CD4-positive, alpha-beta memory T cell (primary cell): ENCODE measurements at places on chromosomes 11 and 22.

- DNase-seq: no peak
These were observed 12.3 kb downstream of the LARGE2 start for GRCh38 chr11:45934580-45935318.

GRCh38 chr11:111882202-111882601 lies 2.9 kb downstream of the CFAP68 start:
- DNase-seq: no peak

GRCh38 chr11:45663486-45664375 lies 1.7 kb downstream of the CHST1 start:
- DNase-seq: no peak

DNA sequence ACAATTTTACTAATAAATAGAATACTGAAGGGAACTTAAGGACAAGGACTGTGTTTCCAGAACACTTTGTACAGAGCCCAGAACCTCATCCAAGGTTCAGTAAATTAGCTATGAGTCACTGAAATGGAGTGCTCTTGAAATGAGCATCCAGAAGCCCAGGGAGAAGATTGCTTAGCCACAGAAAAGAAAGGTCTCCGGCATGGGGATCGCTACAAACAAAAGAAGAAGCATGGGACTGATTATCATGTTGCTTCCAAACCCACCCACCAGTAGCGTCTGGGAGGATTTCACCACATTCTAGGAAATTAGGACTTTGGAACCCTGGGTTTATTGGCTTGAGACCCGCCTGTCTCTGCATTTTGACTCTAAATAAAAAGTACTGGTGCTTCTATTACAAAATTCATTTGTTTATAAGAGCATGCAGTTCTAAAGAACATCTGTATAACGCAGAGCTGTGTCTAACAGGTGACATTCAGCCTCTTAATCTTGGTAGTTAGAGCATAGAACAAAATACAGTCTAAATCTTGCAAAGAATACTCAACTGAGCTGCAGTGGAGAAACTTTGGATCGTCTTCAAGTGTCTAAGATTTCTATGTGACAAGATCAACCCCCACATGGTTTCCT lies 35.9 kb upstream of the SESN3 start:
- DNase-seq: no peak

GRCh38 chr11:71432761-71433647 lies 15.2 kb downstream of the DHCR7 start:
- no peak for DNase-seq

DNA sequence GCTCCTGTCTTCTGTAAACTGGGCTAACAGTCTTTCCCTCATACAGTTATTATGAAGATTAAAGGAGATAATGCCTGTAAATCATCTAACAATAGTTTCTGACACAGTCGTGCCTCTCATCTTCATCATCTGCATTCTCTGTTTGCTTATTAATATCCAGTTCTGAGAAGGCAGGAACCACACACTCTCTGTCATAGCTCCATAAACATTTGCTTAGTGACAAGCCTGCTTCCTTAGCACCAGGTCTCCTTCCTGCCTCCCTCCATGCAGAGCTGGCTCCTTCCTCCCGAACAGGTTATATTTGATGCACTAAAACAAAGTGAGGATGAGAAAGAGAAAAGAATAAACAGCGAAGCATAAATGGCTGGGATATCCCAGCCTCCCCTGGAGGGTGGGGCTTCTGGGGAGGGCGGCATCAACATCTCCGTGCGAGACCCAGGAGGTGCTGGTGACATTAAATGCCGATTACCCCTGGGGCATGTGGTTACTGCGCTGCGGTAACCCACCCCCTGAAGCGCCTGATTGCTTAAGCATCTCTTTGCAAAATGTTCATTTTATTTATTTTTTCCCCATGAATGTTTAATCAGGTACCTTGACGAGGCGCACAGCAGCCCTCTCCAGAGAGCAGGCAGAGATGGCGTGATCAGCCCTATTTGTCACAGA lies 404.9 kb downstream of the NXPE2 start:
- DNase-seq: no peak

GRCh38 chr11:130766650-130767565 lies 149.4 kb downstream of the SNX19 start:
- DNase-seq: no peak

DNA sequence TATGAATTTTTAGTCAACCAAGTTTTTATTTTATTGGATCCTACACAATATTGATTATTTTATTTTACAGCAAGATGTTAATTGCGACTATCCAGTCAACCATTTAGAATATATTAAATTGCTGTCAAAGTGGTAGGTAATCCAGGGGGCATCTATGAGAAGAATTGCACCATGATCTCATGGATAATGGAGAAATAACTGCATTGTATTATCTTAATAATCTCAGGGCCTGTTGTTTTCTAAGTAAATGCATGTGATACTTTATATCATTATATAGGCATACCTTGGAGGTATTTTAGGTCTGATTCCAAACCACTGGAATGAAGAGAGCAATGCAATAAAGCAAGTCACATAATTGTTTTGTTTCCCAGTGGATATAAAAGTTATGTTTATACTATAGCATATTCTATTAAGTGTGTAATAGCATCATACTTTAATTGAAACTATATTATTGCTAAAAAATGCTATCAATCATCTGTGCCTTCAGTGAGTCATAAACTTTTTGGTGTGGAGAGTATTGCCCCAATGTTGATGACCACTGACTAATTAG lies 595.4 kb upstream of the CHORDC1 start:
- DNase-seq: no peak

DNA sequence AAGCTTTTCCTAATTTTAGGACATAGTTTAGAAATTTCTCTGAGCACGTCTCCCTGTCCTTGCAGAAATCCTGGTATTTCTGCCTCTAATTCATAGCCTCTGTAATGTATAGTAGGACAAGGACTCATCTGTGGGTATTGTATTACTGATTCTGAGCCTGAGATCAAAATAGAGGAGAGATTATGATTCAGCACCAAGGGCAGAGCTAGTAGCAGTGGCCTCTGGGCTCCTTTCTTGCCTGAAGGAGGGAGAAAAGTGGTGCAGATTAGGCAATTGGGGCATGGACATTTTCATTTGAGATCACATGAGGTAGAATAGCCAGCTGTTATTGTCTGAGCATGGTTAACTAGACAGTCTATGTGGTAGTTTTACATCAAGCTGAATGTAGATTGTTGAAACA lies 2.8 kb downstream of the MADD start:
- DNase-seq: no peak

DNA sequence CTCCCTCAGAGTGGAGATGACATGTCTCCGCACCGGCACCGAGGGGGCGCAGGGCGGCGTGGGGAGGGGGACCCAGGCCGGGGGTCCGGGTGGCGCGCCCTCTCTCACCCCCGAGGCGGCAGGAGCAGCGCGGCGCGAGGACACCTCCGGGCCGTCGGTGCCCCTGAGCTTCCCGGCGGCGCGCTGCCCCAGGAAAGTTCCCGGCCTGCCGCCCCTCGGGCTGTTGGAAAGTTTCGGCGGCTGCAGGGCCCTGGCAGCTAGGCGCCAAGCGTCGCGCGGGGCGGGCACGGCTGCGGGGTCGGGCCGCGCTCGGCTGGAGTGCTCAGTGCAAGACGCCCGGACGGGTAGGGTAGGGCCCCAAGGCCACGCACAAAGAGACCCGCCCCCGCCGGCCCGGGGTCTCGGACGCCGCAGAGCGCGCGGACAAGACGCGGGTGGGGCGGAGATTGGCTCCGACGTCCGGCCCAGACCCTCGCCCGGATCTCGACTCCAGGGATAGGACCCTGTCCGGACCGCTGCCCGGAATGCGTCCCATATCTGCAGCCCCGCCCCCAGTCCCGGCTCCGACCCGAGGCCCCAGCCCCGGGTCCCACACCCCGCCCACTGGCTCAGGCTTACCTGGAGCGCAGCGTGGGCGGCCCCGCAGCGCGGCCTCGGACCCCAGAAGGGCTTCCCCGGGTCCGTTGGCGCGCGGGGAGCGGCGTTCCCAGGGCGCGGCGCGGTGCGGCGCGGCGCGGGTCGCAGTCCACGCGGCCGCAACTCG lies 471 bp downstream of the ARVCF start:
- DNase-seq: no peak

DNA sequence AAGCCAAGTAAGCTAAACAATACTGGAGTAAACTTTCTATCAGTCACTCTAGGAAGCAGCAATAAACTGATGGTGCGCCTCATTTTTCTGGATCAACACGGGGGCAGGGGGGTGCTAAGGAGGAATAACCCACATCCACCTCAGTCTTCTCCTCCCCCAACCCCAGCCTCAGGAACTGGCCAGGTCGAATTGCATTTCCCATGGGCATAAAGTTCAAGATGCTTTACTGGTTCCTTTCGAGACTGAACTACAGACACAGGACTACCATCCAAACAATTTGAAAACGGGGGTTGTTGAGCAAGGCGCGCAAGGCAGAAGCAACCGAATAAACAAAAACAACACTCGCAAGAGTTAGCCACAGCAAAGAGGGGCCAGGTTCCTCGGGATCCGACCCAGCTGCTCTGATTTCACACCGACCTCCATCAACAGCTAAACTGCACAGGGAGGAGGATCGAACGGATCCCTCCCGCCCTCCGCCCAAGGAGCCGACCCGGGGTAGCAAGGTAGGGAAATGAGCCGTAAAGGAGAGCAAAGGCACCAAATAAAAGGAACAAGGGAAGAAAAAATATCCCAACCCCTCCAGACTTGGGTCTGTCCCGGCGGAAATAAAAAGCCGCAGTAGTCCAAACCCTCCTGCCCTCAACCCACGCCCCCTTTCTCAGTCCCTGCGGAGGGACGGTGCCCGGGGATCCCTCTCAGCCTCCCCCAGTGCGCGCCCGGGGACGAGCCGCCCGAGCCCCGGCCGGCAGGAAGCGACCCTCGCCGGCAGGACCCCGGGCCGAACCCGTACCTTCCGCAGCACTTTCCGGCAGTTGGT lies 801 bp downstream of the SESN3 start:
- peak; percentile 28 for DNase-seq

GRCh38 chr11:65072631-65072966 lies 11.2 kb downstream of the CDCA5 start:
- no peak for DNase-seq

- no peak for DNase-seq
These were observed 61.3 kb upstream of the PPP6R3 start for GRCh38 chr11:68398995-68399851.

DNA sequence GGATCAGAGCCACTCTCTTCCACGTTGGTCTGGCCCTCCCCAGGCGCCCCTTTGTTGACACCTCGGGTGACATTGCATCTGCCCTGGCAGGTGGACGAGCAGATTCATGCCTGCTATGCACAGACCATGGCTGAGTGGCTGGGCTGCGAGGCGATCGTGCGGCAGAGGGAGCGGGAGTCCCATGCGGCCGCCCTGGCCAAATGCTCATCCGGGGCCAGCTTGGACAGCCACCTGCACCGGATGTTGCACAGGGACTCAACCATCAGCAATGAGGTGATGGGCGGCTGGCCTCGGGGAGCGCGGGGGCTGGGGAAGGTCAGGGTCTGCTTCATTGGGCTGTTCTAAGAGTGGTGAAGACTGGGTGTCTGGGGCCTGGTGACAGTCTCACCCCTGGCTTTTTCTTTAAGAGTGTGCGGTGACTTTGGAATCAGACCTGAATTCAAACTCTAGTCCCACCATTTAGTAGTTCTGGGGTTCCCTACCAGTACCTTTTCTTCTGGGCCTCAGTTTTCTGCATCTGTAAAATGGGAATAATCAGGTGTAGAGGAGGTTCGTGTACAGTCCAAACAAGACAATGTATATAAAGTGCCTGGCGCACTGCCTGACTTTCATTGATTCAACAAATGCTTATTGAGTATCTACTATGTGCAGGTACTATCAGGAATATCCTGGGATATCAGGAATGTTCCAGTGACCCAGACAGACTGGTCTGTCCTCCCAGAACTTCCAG lies 53.0 kb downstream of the LHFPL7 start:
- DNase-seq: no peak

DNA sequence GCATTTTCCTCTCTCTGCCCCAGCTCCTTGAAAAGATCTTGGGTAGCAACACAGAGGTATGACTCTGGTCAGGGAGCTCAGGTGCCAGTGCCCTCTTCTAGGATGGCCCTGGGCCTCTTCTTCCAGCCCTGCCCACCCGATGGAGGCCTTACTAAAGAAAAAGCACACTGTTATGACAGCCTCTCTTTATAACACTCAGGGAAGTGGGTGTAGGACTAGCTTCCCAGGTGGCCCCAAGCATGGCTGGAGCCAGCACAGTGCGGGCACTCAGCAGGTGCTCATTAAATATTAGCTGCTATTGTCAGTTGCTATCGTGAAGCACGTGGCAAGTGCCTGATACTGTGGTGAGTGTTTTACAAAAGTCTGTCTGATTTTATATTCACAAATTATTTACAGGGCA lies 127.2 kb upstream of the B3GAT1 start:
- DNase-seq: no peak

GRCh38 chr11:63804259-63804658 lies 9.0 kb upstream of the SPINDOC start:
- no peak for DNase-seq

DNA sequence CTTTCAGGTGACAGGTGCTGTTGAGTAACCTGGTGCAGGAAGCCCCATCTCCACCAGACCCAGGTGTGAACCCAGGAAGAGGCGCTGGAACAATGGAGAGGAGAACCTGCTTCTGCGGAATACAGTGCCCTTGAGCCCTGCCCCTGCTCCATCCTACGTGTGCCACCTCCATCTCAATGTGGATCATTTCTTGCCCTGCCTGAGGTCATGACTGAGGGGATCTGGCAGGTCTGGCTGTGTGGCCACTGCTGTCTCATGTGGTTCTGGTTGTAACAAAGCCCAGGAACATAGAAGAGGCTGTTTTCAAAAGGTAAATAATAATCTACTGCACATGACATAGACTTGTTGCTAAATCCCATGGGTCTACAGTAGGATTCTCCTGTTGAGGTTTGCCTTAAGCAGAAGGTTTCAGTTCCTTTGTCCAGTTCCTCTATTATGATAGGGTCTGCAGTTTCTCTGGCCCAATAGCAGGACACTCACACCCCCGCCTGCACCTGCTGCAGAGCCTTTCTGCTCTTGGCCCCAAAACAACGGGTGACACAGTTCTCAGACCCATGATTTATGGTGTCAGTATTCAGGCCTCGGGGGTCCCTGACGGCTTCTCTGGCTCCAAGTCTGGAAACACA lies 113.5 kb upstream of the IGLL5 start:
- no peak for DNase-seq

- DNase-seq: no peak
These were observed 6.7 kb downstream of the TRPT1 start for GRCh38 chr11:64219354-64219684.

DNA sequence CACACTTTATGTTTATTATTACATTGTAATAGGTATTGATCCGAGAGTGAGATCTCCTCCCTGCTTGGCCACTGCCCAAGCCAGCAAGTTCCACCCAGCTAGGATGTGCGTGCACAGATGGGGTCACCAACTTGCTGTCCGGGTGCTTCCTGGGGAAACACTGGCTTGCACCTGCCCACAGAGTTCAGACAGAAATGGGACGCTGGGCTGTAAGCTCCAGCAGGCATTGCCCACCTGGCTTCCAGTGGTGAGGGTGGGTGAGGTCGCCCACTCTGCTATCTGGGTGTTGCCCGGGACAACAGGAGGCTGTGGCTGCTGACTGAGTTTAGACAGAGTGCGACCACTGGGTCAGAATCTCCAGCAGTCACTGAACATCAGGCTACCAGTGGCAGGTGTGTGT lies 289.8 kb upstream of the ANO3 start:
- DNase-seq: no peak
